Daoy (cell line): ENCODE measurements at places on chromosomes 7 and 10. TPM values are rescaled to one million over a fixed set of nuclear protein-coding genes. Genes with fewer than 3 reads are reported as not detected.

- no peak for DNase-seq
Measured at GRCh38 chr10:69422676-69423075, 6.0 kb upstream of the TACR2 start.

The IFIT1B gene
- 0.09 TPM in 1 of 2 replicates, not detected in the other for total RNA-seq

DNA sequence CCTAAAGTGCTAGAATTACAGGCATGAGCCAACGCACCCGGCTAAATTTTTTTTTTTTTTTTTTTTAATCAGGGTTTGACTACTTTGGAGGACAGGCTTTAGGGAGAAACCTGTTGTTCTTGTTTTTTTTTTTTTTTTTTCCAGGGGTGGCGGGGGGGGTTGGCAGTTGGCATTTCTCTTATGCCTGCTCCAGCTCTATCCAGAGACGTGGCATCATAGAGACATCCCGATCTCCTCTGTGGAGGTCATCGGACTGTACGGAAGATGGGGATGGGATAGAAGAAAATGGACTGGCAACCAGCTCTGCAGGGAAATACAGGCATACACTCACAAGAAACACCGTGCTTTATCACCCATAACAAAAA lies 130.8 kb downstream of the PRPF18 start:
- no peak for DNase-seq

DNA sequence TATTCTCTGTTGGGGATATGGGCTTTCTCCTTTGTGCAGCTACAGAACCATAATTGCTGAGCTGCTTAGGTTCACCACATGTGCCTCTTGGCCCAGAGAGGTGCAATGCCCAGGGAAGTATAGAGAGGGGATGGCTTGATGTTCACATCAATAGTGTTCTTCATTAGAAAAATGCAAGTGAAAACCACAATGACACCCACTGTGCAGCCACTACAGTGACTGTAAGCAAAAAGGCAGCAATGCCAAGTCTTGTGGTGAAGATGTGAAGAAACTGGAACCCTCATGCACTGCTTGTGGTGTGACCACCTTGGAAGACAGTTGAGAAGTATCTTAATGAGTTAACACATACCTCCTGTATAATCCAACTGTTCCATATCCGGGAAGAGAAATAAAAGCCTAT lies 318.9 kb upstream of the ZMIZ1 start:
- DNase-seq: no peak

The LIPK gene
- not detected in 2 replicates for total RNA-seq

DNA sequence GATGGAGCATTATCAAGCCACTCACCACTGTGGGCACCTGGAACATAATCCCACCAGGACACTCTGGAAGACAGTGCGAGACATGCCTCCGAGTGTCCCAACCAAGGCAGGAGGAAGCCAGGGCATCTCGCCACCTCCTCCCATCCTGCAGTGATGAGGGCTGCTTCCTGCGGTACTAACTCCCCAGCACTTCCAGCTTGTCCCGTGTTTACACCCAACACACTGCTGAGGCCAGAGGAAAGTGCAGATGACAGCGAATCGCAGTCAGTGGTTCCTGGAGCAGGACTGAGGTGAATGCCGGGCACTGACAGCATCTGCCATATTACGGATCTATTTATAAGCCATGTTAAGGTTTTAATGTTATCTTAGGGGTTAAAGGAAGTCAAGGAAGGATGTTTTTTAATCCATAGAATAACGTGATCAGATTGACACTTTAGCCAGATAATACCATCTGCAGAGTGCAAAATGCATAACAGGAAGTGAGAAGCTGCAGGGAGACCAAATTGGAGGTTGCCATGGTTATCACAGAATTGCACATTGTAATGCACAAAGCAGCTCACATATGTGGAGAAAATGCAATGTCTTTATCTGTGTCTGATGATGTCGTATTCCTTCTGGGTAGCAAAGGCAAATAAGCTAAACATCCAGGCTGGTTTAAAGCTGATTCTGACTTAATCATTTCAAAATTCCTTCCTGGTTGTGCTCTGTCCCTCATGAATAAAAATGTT lies 314.1 kb upstream of the C7orf33 start:
- DNase-seq: no peak

The IGFBP3 gene
- total RNA-seq: 201 and 265 TPM in 2 replicates

GRCh38 chr10:14491811-14492210 lies 161.1 kb upstream of the FRMD4A start:
- no peak for DNase-seq

- no peak for DNase-seq
Measured at GRCh38 chr10:124957404-124957947, 15.6 kb downstream of the ZRANB1 start.

- DNase-seq: no peak
Measured at GRCh38 chr10:83272666-83273434, 866.5 kb upstream of the GHITM start.

GRCh38 chr7:24298696-24299095 lies 14.7 kb downstream of the NPY start:
- DNase-seq: no peak

DNA sequence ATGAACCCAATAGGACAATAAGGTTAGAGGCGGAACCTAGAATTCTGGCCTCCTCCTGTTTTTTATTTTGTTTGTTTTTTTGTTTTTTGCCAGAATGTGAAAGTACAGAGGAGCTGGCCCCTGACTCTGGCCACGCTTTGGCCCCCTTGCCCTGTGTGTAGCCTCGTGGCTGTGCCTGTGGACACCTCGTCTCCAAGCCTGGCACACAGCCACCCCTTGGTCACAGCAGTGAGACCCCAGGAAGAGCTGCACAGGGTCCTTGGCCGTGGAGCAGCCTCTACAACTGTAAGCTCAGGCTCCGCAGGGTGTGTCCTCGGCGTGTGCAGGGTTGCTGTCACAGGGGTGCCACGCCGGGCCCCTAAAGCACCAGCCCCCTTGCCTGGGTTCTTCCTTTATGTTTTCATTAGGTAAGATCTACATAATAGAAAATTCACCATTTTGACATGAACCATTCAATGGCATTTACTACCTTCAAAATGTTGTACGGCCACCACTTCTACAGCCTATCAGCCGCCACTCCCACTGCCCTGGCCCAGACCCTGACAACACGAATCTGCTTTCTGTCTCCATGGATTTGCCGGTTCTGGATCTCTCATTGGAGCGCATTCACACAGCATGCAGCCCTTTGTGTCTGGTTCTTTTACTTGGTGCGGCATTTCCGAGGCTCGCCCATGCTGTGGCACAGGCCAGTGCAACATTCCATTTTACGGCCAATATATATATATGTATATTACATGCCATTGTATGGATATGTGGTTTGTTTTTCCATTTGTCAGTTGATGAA lies 51.0 kb downstream of the AMZ1 start:
- no peak for DNase-seq
